ENCODE measurements at places on chromosomes 1 and 21. TPM values are rescaled to one million over a fixed set of nuclear protein-coding genes. Genes with fewer than 3 reads are reported as not detected.

- no peak for DNase-seq
These were observed 576.1 kb upstream of the RGS18 start for GRCh38 chr1:191582169-191582568.

SPATA21 gene
- not detected for total RNA-seq

DNA sequence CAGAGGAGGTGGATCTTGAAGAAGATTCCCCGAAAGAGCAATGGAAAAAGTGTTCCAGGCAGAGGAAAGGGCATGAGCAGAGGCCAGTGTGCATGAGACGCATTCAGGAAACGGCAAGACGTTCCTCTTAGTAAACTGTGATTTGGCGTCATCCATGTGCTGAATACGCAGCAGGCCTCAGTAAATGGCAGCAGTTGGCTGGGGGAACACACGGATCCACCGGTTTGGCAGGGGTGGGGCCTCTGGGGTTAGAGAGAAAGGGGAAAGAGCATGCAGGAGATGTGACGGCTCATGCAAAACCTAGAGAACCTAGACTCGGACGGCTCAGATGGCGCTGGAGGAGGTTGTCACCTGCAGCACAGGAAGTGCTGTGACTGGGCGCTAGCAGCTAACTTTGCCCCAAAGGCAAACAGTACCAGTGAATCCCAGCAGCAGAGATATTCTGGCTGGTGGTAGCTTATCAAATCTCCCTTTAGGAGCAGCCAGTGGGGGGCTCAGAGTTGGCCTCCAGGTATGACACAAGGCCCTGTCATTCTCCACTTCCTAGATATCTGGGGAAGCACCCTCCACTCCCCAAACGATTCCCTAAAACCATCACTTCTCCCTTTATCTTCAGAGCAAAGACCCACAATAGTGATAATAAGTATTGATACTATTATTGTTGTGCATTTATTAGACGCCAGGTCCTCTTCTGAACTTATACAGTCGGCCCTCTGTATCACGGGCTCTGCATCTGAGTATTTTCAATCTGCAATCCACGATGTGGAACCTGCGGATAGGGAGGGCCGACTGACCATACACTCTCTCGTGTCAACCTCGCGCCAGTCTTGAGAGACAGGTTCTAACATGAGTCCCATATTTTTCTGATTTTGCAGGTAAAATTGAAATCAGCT is 7.6 kb downstream of the LAPTM5 start:
- DNase-seq: no peak

DNA sequence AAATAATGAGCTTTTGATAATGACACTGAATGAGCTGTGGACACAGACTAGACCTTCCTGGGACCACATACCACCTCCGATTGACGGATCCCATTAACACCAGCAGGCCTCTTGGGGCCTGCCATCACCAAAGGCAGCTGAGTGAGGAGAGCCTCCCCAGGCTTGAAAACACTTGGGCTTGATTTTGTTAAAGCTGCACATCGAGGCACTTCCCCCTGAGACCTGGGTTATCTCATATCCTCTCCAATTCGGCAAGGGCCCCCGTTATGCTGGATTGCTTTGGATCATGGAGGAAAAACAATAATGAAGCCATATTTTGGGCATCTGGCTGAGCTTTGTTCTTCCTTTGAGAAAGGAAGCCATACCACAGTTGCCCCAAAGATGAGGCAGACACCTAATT is 143.0 kb downstream of the AJAP1 start:
- DNase-seq: no peak

GRCh38 chr1:239354231-239354630 is 32.1 kb upstream of the CHRM3 start:
- no peak for DNase-seq

DNA sequence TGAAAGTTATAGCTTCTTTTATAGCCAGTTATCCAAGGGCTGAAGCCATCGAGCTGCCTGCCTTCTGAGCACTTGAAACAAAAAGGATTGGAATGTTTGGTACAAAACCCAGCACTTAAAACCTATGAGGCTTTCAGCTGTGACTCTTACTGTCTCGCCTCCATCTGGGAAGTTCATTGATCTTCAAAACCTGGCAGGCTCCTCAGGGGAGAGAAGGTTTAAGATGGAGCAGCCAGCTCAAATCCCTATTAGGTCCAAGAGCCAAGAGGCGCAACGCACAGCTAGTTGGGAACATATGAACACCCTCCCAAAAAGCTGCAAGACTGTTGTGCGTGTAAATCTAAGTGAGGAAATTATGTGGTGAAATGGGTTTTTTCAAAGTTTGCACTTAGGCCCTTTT is 33.4 kb downstream of the BACE2 start:
- no peak for DNase-seq

DNA sequence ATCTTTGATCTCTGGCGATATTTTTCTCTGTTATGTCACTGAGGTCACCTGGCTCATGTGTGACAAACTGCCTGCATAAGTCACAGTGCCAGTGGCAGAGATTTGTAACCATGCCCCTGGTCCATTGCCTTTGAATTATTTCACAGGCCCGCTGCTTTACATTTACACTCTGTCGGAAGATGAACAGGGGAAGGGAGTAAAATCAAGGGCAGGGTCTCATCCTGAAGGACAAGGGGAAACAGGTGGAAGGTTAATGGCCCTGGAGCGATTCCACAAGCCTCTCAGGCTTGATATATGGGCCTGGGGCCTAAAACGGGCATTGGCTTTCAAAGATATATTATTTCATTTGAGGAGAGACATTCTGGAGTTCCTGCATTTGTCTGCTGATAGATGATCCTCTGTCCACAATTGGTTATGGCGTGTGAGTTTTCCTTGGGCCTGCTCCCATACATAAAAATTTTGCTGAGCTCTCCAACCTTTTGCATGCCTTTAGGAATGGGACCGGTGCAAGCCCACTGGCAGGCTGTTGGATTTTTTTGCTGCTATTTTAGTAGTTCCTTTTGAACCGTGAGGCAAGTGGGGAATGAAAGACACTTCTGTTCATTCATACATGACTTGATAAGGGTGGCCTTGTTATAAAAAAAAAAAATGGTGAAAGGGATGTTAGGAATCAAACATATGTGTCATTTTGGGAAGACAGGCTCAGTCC is 51.9 kb downstream of the NR5A2 start:
- no peak for DNase-seq

GRCh38 chr21:31176725-31177124 is 138.4 kb upstream of the KRTAP19-8 start:
- no peak for DNase-seq

Data from frontal cortex (tissue), 4 donors.